NCI-H1092 (cell line): ENCODE measurements at places on chromosomes 16 and 17.

DNA sequence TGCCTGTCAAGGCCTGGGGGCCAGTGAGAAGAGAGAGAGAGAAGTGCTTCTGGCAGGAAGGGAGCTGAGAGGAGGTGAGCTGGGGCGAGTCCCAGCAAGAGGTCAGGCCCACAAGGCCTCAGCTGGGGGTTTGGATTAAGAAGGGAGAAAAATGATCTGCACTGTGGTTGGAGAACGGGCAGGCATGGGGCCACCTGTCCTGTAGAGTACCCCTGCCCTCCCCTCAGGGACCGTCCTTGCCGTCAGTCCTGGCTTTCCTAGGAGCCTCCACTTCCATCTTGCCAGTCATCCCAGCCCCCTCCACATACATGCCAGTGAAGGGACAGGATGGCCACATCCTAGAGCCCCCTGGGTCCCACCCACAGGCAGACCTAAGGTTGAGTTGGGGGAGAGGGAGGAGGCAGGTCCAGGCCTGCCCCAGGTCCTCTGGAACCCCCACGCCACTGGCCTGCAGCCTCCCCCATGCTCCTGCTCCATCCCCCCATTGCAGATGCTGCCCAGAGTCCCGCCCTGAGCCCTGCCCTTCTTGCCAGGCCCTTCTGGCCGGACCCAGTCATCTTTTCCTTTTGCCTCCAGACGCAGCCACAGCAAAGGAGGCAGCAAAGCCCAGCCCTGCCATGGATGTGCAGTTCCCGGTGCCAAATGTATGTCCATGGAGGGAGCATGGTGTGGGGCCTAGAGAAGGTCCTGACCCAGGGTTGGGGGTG is 18.9 kb downstream of the KATNB1 start:
- DNase-seq = no peak

GRCh38 chr17:32634167-32634566 is 147.4 kb downstream of the CDK5R1 start:
- no peak for DNase-seq

DNA sequence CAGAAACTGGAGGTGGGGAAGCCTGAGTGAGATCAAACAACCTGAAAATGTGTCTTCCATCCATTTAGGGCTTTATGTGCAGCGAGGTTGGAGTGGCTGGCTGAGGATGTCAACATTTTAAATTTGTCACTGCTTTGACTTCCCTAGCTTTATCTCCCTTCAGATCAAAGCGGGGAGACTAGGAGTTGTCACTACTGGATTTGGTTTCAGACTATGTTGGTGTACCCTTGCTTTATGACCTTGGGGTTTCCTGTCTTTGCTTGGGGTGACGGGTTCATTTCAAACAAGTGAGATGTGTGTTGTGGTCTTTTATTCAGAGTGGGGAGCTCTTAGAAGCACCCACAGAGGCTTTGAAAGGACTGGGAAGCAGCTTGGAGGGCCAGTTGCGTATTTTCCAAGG is 25.6 kb downstream of the MSI2 start:
- DNase-seq = no peak

GRCh38 chr17:36132421-36132831 is 28.8 kb downstream of the CCL4 start:
- no peak for DNase-seq

DNA sequence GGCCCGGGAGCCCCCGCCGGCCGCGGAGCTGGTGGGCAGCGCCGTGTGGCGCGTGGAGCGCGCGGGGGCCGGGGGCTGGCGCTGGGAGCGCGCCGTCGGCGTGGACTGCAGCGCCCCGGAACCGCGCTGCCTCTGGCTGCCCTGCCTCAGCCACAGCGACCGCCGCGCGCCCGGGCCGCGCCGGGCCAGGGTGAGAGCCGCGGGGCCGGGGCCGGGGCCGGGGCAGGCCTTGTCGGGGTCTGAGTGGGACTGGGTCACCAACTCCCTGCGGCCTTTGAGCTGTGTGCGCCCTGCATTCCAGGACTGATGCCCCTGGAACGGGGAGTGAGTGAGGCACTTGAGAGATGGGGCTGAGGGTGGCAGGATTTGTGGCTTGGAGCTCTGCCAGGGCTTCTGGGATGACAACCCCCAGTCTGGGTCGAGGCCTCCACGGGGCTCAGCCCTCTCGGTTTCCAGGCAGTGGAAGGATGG is 25.7 kb downstream of the ARHGAP23 start:
- DNase-seq = no peak
